Upper lobe of left lung (tissue), 6 donors: ENCODE measurements at places on chromosomes 1 and 21. TPM values are rescaled to one million over a fixed set of nuclear protein-coding genes. Genes with fewer than 3 reads are reported as not detected.

Gene CDC7
- total RNA-seq: 1.6 TPM

Gene PPIAL4G
- not detected for total RNA-seq

Gene PEX19
- 33.5 TPM for total RNA-seq

Gene PHLDA3
- total RNA-seq: 109 TPM

Gene SPRR2B
- total RNA-seq: not detected

Gene TMPRSS15
- total RNA-seq: not detected

Gene SLC6A17
- not detected for total RNA-seq

Gene PLCH2
- 1.5 TPM for total RNA-seq

Gene KANK4
- total RNA-seq: 1.0 TPM

Gene C1QA
- total RNA-seq: 357 TPM

GRCh38 chr1:230072296-230072695, 5.3 kb downstream of the GALNT2 start:
- no peak for DNase-seq

GRCh38 chr1:230463760-230464159, 37.6 kb upstream of the PGBD5 start:
- no peak for DNase-seq

- DNase-seq: no peak
Observed at GRCh38 chr1:49351768-49352167, 575.1 kb upstream of the BEND5 start.

- no peak for DNase-seq
Observed at GRCh38 chr21:44521301-44521927, 18.6 kb downstream of the KRTAP10-1 start.

DNA sequence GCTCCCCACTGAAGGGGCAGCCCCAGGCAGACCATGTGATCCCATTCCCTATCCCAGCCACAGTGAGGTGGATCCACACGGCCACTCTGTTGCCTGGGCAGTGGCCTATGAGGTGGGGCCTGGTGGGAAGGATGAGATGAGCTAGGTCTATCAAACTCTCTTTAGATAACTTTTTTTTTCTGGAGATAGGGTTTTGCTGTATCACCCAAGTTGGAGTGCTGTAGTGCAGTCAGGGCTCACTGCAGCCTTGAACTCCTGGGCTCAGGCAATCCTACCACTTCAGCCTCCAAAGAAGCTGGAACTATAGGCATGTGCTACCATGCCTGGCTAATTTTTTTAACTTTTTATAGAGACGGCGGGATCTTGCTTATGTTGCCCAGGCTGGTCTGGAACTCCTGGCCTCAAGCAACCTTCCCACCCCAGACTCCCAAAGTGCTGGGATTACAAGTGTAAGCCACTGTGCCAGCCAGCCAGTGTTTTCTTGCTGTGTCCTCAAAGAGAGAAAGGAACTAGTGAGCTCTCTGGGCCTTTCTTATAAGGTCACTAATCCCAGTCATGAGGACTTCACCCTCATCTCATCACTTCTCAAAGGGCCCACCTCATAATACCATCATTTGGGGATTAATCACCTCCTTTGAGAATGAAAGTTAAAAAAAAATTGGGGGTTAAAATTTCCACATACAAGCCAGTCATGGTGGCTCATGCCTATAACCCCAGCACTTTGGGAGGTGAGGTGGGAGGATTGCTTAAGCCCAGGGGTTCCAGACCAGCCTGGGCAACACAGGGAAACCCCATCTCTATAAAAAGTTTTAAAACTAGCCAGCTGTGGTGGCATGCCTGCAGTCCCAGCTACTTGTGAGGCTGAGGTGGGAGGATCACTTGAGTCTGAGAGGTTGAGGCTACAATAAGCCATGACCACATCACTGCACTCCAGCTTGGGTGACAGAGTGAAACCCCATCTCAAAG, 36.6 kb downstream of the H3-3A start:
- no peak for DNase-seq

DNA sequence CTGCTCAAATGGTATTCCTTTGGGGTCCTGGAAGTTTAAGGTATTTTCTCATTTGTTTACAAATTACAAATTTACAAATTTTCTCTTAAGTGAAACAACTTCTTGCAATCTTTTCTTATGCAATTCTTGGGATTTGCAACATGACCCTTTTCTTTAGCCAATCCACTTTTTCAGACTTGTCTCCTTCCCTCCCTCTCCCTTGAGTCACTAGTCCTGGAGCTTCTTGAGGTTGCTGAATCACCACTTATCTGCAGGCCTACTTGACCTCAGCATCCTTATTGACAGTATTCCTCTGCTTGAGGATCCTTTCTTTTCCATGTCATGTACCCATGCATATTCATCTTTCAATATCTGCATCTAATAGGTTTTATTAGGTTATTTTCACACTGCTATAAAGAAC, 302.8 kb upstream of the ADAMTS5 start:
- no peak for DNase-seq

DNA sequence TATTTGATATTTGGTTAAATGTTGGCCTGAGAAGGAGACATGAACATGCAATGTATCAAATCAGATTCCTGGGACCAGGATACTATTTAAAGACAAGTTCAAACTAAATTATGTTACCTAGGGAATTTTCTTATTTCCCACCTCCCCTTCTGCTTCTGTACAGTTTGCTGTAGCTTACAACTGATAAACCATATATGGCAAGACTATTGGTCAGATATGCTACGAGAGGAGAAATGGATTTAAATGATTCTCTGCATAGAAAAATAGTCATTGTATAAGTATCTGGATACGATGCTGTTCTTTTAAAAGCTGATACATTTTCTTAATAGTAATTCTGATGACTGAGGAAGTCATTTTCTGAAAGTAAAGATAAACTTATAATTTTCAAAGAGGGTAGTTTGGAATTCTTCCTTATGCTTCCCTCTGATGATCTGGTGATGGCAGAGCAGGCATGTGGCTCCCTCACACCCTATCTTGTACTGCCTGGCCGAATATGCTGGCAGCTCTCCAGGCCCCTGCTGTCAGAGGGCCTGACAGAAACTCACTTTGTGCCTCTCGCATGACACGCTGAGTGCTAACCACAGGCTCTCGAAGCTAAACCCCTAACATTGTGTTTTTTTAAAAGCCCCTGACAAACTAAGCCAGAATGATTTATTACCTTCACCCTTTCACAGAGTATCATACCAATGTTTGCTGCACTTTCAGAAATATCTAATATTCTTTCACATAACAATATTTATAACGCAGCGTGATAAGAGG, 19.4 kb downstream of the RRP15 start:
- no peak for DNase-seq

DNA sequence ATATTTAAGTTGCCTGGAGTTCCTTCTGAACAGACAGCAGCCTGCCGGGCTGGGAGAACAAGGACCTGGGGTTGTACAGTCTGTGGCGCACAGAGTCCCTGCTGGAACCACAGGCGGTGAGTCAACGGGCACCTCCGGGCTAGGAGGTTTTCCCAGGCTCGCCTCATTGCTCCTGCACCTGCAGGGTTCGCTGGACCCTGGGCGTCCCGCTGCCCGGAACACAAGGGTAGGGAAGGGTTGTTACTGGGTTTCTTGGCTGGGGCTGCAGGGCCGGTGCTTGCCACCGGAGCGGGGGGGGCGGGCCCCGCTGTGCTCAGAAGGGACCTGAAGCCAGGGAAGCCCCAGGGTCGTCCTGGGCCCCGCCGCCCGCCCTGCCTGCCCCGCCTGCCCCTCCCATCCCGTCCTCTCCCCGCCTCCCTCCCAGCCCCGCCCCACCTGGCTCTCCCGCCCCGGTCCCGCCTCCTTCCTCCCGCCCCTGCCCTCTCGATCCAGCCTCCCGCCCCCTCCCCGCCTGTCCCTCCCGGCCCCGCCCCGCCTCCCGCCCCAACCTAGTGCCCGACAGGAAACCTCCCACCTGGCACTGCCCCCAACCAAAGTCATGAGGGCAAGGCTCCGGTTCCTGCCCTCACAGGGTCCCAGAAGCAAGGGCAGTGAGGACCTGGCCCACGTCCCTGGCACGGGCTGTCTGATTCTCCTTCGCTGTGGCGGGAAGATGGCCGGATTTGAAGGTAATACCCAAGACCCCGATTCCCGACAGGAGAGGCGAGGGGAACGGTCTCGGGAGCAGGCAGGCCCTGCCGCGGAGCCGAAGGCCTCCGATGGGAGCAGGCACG, 6.8 kb downstream of the JMJD4 start:
- peak; percentile 92 for DNase-seq

GRCh38 chr1:68347415-68347814, 102.3 kb downstream of the RPE65 start:
- DNase-seq: peak; percentile 46

- no peak for DNase-seq
Observed at GRCh38 chr1:39733161-39733560, 5.5 kb upstream of the PPIE start.

DNA sequence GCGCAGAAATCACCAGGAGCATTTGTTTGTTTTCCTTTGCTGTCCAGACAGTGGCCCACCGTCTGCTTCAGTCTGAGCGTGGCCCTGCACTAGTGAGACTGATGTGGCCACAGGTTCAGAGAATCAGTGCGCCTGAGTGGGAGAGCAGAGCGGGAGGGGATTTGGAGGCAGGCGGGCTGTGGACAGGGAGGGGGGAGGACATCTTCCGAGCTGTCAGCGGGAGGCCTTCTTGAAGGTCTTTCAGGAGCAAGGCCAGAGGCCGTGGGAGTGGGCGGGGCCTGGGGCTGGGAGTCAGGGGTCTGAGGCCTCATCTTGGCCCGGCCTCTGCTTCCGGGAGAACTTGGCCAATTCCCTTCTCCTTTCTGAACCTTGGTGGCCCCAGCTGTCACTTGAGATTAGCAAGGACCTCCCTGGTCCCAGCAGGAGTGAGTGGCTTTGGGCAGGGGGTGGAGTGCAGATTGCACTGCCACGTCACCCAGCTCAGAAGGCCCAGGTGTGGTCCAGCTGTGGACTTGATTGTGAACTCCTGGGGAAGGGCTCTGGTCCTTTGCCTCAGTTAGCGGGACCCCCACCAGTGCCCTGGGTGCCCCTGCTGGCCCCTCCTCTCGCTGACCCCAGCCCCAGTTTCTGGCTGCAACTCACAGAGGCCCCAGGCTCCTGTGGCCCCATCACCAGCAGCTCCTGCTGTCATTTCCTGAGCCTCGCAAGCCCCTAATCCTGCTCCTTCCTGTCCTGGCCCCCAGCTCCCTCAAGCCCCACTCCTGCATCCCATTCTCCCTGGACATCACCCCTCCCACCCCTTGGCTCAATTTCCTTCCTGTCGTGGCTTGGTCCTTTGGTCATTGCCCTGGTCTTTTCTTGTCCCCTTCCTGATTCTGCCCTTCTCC, 8.4 kb downstream of the TNFRSF1B start:
- DNase-seq: no peak

DNA sequence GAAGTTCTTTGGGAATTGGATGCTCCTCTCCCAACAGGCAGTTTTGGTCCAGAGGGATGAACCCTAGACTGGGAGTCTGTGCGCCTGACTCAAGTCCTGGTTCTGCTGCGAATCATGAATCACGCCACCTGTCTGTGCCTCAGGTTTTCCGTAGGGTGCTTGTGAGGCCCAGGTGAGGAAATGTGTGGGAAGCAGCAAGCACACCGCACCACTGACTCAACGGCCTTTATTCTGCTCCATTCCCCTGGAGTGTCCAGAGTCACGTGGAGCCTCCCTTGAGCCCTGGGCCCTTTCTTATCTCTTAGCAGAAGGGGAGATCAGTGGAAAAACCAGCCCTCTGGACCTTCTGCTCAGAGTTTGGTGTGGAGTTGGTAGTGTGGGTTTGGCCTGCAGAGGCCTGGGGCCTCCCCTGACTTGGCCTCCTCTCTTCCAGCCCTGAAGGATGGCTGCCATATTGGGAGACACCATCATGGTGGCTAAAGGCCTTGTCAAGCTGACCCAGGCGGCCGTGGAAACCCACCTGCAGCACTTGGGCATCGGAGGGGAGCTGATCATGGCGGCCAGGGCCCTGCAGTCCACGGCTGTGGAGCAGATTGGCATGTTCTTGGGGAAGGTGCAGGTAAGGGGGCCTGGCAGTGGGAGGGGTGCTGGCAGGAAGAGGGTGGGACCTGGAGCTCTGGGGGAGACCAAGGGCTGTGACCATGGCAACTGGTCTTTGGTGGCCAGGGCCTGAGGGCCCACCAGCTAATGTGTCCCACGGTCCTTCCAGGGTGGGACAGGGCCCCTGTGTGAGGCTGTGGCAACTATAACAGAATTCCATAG, 21.1 kb downstream of the COQ8A start:
- no peak for DNase-seq

DNA sequence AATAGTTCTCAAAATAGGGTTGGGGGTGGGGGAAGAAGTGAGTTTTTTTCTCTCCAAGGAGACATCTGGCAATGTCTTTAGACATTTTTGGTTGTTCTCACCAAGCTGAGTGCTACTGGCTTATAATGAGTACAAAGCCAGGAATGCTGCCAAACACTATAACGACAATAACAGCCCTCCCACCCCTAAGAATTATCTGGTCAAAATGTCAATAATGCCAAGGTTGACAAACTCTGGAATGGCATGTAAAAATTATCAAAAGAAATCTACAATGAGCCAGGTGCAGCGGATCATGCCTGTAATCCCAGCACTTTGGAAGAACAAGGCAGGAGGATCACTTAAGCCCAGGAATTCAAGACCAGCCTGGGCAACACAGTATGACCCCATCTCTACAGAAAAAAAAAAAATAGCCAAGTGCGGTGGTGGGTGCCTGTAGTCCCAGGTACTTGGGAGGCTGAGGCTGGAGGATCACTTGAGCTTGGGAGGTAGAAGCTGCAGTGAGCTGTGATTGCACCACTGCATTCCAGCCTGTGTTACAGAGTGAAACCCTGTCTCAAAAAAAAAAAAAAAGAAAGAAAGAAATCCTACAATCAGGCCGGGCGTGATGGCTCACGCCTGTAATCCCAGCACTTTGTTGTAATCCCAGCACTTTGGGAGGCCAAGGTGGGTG, 2.5 kb downstream of the ATP5PF start:
- no peak for DNase-seq

DNA sequence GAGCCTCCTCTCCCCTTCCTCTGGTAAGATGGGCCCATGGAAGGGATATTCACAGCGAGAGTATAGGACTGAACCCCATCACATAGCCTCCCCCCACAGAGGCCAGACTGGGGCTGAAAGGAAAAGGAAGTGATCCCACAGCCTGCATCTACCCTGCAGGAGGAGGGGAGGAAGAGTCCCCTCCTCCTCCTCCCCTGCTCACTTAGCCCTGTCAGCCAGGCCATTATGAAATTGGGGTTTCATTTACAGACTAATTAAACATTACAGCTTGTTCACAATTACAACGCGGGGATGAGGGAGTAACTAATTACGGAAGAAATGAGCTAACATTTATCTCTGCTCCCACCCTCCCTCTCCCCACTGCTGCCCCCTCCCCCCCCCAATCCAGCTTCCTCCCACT, 25.4 kb downstream of the DMAP1 start:
- DNase-seq: no peak

GRCh38 chr1:225963735-225964530, 22.9 kb upstream of the LEFTY2 start:
- DNase-seq: no peak

DNA sequence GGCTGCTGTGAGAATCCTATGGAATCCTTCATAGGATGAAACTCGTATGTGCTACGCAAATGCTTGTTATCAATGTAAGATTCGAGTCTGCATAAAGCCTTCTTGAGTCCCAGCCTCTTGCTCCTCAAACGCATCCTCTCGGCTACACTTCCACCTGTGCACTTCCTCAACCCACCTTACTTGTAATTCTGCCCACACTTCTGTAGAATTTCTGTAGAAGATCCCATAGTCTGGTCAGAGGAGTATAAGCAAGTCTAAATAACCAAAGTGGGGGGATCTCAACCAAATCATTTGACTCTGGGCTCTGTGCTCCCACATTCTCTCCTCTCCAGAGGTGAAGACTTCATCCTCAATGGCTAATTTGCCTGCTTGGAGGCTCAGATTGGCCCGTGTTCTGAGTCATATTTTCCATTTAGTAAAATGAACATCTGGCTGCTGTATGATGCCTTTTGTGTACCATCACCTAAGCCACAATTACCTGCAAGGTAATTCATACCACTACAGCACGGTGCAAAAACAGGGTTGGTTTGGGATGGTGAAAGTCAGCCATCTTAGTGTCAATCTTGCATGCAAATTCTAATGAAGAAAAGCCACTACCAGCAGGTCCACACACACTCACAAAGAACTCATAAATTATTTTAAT, 63.2 kb downstream of the ITPKB start:
- no peak for DNase-seq
